ENCODE measurements at places on chromosomes 1 and 21.
A peak's percentile ranks its signal among the peaks of the same experiment; 100 is the strongest.

- DNase-seq: no peak
Observed at GRCh38 chr1:64179588-64179987, 23.8 kb upstream of the UBE2U start.

DNA sequence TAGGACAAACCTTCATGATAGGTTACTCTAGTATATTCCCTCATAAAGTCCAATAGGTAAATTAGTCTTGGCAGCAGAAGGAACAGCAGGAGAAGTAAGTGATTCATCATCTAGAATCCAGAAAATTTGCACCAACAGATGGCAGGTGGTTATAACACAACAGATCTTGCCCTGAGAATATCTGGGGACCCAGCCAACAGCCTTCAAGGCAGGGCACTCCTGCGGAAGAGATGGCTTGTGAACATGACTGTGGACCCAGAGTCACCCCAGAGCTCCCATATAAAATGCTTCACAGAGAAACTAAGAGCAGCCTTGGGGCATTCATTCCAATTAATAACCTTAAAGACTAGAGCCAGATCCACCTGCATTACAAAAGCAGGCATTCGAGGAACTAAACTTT, 7.9 kb upstream of the PLA2G2C start:
- DNase-seq: no peak

DNA sequence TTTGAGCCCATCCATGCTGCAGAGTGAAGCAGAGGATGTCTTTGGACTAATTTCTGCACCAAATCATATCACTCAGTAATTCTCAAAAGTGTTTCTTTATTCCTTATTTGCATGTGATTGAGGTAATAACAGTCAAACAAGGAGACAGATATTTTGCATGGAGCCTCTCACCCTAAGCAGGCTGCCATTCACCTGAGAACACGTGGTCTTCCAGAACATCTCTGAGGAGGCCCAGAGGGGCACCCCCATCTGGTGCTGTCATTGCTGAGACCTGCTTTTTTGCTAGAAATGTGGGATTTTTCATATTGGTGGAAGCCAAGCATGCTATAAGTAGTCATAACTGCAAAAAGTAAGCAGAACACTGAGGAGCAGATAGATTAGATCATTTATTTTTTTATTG, 7.7 kb downstream of the SLC37A1 start:
- no peak for DNase-seq

DNA sequence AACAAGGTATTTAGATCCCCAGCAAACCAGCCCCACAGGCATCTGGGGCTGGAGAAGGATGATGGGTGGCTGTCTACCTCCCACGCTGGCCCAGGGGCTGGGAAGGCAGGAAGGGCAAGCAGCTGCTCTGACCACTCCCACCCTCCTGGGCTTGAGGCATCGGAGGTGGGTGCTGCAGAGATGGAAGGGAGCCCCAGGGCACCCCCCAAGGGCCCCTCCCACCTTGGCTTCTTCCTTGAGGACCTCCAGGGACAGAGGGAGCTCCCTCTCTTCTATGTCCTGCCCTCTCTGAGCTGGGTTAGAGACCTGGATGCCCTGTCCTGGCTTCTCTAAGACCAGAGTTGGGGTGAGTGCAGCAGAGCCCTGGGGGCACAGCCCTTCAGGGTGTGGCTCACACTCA, 3.1 kb downstream of the CD52 start:
- DNase-seq: no peak

DNA sequence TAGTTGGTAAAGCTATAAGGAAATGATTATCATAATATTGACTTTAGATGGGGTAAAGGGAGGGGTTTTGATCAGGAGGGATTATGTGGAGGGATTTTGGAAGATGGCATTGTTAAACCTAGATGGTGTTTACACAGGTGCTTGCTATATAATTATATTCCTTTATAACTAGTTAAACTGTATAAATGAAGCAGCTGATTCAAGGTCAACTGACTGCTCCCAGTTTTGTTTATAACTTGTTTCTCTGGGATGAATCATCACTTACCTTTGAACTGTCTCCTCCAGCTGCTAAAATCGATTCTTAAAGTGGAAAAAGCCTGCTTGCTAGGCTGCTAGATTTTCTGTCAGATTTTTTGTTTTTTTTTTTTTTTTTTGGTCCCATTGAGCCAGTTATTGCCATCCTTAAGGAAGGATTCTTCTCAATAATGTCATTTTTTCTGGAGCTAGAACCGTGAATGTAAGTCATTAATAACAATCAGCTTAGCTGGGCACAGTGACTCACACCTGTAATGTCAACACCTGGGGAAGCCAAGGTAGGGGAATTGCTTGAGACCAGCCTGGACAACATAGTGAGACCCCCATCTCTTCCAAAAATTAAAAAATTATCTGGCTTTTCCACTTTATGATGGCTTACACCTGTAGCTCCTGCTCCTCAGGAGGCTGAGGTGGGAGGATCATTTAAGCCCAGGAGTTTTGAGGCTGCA, 153.2 kb downstream of the PIK3R3 start:
- no peak for DNase-seq

DNA sequence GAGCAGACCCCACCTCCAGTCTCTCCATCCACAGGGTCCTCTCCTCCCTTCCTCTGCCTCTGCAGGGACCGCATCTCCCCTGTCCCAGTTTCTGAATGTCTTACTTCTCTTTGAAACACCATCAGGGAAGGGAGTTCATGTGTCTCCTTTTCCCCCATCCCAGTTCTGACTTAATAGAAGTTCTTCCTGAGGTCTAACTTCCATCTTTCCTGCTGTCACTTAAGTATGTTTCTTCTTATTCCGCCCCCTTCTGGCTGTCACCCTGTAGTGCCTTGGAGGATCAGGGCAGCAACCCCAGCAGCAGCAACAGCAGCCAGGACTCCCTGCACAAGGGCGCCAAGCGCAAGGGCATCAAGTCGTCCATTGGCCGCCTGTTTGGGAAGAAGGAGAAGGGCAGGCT, 29.3 kb downstream of the MYOG start:
- no peak for DNase-seq

GRCh38 chr1:44078104-44078503, 40.5 kb upstream of the KLF17 start:
- no peak for DNase-seq

- peak; percentile 83 for DNase-seq
Observed at GRCh38 chr1:226110249-226111097, 48.0 kb downstream of the H3-3A start.

DNA sequence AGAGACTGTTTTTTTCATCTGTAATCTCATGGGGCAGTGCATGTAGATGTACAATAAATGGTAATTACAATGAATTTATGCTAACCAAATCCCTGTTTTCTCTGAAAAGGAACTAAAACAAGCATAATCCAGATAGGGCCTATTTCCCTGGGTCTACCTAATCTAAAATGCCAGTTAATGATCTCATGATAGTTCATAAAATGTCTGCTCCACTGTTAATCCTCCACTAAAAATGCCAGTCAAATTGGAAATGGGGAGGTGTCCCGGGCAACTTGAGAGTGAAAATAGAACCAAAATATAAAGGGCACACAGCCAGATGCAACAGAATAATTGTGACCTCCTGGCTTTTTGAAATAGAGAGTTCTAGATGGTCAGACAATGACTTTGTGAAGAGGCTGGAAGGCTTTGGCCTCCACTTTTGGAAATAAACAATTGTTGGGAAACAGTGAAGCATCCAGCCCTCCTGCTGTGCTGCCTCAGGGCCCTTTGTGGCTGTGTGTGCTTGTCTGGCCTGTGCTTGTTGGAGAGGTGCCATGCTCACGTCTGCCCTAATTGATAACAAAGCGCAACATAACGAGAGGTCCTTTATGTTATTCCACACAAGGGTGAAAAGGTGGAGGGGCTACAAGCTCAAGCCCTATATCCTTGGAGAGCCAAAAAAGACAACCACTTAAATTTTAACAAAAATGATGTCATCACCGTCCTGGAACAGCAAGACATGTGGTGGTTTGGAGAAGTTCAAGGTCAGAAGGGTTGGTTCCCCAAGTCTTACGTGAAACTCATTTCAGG, 97.7 kb downstream of the ATP5PO start:
- peak; percentile 14 for DNase-seq

GRCh38 chr1:187006896-187007295, 178.1 kb downstream of the PLA2G4A start:
- DNase-seq: no peak

GRCh38 chr1:5793516-5793915, 198.7 kb downstream of the NPHP4 start:
- DNase-seq: no peak

GRCh38 chr1:167996266-167996665, 59.4 kb upstream of the MPC2 start:
- no peak for DNase-seq

- DNase-seq: no peak
Observed at GRCh38 chr1:151823175-151823574, 8.4 kb downstream of the RORC start.

GRCh38 chr1:201229771-201230635, 39.4 kb downstream of the IGFN1 start:
- DNase-seq: no peak

GRCh38 chr1:163820766-163821165, 499.0 kb downstream of the NUF2 start:
- no peak for DNase-seq

DNA sequence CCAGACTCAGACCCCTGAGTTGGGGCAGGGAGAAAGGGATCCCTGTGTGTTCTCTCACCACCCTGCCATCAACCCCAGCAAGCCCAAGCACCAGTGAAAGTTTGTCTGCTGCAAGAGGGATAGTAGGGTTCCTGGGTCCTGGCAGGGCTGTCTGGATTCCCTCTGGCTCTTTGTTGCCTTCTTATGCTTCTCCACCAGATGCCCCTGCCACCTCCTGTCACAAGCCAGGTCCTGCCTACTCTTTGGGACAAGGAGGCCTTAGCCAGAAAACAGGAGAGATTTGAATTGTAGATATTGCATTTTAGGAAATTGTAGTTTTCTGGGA, 21.7 kb downstream of the UBE2T start:
- DNase-seq: no peak

GRCh38 chr1:111570781-111571181, 48.8 kb upstream of the RAP1A start:
- DNase-seq: peak; percentile 75

DNA sequence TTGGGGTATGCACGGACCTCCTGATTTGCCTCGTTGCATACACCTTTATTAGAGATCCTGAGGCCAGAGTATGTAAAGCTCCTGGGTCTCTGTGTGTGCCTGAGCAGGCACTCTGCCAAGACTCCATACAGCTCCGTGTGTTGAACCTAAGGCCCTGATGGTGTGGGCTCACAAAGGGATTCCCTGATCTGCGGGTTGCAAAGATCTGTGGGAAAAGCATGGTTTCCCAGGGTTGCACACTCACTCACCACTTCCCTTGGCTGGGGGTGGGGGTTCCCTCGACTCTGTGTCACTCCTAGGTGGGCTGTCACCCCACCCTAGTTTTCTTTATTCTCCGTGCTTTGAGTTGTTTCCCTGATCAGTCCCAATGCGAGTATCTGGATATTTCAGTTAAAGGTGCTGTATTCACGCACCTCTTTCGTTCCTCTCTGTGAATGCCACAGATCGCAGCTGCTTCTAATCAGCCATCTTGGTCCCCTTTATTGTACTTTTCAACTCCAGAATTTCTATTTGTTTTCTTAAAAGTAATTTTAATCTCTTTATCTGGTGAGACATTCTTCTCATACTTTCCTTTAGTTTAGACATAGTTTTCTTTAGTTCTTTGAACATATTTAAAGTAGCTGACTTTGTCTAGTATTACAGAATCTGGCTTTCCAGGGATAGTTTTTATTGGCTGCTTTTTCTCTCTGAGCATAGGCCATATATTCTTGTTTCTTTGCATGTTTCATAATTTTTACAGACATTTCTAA, 39.0 kb upstream of the F3 start:
- no peak for DNase-seq

GRCh38 chr1:56287721-56288120, 291.6 kb downstream of the PLPP3 start:
- no peak for DNase-seq

GRCh38 chr1:9630331-9631111, 21.0 kb upstream of the PIK3CD start:
- peak; percentile 50 for DNase-seq

DNA sequence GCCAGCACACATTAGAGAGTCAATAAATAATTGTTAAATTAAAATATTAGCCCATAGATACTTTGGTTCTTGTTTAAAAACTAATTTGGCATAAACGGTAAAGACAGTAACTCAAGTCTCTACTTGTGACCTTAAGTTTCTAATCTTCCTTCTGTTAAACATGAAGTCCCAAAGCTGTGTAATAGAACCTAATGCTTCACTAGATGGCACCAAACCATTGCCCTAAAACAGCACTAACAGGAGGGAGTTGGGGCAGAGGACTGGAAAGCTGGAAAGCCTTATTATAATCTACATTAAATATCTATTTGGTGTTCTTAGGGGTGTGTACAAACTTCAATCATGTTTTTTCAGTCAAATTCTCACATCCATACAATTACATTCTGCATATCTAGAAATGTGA, 176.7 kb downstream of the OLFM3 start:
- peak; percentile 43 for DNase-seq

GRCh38 chr1:20074055-20074724, 4.2 kb downstream of the PLA2G5 start:
- DNase-seq: no peak

DNA sequence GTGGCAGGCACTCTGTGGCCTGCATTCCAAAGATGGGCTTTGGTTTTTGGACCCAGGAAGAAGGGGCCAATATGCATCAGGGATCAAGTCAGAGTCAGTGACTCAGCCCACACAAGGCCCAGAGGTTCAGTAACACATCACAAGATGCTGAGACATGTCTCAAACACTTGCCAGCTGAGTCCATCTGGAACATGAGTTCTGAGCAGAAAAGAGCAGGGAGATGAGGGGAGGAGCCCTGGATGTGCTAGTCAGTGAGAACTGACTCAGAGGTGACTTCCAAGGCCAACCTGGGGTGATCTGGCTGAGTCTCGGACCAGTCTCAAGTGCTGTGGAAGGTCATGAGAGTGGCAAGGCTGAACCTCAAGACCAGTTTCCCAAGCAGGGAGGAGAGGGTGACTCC, 150.1 kb downstream of the CDC7 start:
- DNase-seq: no peak

- peak; percentile 49 for DNase-seq
Observed at GRCh38 chr1:67347688-67348472, 40.2 kb downstream of the IL12RB2 start.

DNA sequence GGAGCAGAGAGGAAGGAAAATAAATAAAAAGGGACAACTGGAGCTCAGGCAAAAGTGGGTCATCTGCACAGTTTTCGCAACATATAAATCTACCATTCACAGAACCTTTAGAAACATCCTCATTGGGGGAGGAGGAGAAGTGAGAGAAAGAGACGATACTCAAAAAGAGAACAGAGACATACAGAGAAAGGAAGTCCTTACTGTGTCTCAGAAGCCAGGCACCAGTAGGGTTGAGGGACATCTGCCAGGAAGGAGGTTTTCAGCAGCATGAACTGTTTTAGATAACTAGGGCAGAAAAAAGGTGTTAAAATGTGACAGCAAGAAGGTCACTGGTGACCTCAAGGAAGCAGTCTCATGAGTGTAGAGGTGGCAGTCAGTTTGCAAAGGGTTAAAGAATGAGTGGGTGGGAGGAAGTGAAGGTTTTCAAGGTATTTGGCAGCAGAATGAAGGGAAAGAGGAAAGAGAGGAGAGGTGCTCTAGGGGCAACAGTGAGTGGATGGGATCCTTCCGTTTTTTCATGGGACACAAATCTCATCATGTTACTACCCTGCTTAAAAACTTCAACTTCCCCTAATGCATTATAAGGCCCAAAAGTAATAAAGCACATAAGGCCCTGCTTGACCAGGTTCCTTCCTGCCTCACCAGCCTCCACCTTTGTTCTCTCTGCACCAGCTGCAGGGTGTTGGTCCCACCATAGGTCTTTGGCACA, 9.5 kb downstream of the JAK1 start:
- DNase-seq: peak; percentile 17

GRCh38 chr1:155976062-155976912, 2.1 kb downstream of the ARHGEF2 start:
- DNase-seq: peak; percentile 97

Measured in NB4 (cell line).